ENCODE measurements at places on chromosomes 5 and 9.

DNA sequence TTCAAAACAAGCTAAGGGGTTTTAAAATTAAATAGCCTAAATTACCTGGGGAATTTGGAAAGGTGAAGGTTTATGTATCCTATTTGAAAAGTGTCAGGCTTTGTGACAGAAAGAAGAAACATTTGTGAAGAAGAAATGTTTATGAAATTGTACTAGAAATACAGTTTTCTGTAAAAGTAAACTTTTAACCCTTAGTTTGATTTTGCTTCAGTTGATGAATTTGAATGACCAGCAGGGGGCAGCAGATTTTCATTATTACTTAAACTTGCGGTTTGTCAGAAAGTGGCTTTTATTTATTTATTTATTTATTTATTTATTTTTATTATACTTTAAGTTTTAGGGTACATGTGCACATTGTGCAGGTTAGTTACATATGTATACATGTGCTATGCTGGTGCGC, 58.1 kb downstream of the NNT start:
- peak; percentile 48 for DNase-seq

- DNase-seq: no peak
Observed at GRCh38 chr9:93181672-93182435, 2.1 kb upstream of the WNK2 start.

- no peak for DNase-seq
Observed at GRCh38 chr5:138757061-138757776, 4.0 kb downstream of the CTNNA1 start.

GRCh38 chr5:72036951-72037350, 70.3 kb upstream of the MAP1B start:
- DNase-seq: no peak

DNA sequence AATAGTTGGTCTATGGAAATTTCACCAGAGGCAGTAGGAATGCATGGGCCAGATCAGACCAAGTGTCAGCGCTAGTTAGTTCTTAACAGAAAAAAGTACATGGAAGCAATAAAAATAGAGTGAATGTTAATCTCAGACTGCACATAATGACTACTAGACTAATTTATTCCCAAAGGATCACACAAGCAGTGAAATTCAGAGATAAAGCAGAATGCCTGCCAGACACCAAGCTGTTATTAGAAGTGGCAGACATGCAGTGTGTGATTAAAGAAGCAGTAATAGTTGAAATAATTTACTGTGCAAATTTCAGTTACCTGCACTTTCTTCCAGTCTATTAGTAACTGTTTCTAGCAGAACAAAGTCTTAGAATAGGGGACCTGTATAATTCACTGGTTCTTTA, 1024.2 kb downstream of the CDH9 start:
- DNase-seq: no peak

DNA sequence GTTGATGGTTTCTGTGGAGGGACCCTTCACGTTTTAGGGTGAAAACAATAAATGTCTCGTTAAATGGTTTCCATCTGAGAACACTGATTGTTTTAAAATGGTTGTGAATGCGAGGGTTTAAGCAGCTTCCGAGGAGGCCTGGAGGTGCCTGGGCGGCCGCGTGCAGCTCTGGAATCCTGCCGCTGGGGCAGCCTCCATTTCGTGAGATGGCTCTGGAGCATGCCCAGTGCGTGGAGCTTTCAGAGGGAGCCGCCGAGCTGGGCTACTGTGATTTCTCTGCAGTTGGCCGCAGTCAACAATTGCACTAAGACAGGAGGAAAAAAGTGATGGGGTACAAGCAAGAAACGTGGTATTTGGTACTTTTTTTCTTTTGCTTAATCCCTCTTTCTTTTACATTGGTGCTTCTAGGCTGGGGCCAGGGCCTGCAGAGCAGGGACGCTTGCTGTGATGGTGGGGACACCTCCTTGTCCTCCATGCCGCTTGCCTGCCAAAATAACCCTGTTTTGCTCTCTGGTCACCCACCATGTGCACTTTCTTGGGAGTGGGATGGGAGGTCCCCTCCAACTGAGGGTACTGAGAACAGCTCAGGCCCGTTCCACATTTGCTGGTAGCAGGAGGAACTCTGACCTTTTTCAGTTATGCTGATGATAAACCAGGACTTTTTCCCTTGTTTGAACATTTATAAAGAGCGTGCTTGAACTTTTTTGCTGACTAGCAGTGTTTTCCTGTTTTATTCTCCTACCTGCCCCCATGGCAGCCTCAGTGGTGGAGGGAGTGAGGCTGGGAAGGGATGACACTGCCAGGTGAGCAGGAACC, 47.1 kb downstream of the EHMT1 start:
- peak; percentile 41 for DNase-seq

GRCh38 chr5:131357739-131358561, 94.1 kb downstream of the CDC42SE2 start:
- DNase-seq: no peak

DNA sequence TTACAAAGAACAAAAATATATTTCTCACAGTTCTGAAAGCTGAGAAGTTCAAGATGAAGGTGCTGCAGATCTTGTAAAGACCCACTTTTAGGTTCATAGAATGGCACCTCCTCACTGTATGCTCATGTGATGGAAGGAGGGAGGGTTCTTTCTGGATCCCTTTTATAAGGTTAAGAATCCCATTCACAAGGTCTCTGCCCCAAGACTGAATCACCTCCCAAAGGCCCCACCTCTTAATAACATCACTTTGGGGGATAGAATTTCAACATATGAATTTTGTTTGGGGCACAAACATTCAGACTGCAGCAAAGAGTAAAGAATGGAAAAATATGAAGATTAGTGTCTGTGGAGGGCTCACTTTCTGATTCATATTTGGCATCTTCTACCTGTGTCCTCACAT, 77.1 kb upstream of the PRR16 start:
- DNase-seq: no peak

DNA sequence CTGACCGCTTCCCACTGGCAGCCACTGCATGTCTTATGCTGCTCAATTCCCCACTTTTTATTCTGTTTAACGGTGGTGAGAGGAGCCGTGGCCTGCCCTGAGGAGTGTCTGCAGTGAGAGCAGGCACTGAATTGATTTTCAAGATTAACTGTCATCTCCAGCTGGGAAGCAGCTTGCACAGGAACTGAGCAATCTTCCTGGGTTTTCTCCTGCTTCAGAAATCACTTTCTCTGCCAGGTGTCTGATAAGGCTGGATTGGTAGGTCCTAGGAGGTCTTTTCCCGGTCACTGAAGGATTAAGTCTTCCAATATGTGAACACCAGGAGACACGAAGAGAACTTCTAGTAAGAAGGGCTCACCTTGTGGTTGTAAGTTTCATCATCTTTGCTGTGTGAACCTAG, 181.1 kb upstream of the RAD23B start:
- DNase-seq: no peak

DNA sequence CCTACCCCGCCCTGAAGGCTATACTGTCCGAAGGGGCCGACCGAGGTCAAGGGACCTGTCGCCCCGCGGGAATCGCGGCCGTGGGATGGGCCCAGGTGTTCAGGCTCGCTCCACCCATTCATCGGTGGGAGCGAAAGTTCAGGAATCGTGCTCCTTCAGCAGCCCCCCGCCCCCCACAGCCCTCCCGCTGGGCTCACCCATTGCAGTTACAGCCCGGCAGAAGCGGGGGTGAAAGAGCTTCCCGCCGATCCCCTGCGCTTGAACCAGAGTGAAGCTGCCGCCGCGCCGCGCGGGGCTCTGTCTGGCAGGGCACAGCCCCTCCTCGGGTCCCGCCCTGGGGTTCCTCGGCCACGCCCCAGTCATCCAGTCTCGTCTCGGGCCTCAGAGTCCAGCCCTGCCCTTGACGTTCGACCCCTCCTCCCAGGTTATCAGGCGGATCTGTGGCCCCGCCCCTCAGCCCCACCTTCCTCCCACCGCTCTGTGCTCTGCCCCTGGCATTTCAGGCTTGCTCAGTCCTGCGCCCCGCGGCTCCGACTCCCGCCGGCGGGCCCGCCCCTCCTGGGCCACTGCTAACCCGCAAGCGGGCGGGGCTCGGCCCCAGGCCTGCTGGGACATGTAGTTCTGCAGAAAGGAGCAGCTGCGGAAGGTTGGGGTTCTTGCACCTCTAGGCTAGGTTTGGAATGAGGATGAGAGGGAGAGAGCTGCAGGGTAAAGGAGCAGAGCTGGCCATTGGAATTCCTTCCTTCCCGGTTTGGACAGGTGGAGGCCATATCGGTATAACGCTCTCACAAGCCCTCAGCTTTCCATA, at the start of gene MYORG:
Gene MYORG (minus strand): TSS at position 303 of the 808 bp plus-strand sequence. CDS start 3,955 bp downstream, outside the sequence.
- DNase-seq: peak; percentile 87

- DNase-seq: peak; percentile 9
Observed at GRCh38 chr9:99905833-99906402, 536 bp upstream of the STX17 start.

- no peak for DNase-seq
Observed at GRCh38 chr5:91098541-91098940, 284.6 kb downstream of the ARRDC3 start.

GRCh38 chr5:11510889-11511288, 393.4 kb downstream of the CTNND2 start:
- no peak for DNase-seq

- DNase-seq: no peak
Observed at GRCh38 chr5:80559244-80559643, 10.8 kb downstream of the ANKRD34B start.

DNA sequence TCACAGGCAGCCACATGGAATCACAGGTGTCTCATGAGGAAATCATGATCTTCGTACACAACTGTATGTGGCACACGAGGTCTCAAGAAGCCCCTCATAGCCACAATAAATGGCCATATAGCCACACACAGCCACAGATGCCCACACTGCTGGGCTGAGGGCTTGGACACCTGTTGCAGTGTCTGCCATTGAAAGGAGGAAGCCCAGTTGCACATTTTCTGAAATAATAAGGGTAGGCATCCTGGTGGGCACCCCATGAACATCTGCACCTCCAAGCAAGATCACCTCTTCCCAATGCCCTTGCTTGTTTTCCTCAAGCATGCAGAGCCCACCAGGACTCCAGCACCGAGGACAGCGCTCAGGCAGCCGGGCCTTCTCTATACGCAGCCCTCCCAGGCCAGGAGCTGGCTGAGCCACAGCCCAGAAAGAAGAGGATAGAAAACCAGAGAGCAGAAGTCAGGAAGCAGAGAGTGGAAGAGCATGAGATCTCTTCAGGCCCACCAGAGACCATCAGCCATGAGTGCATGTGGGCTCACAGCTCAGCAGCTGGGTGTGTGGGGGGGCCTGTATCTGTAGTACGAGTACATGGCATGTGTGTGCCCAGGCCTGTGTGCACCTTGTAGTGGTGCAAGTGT, 1.0 kb upstream of the ACSL6 start:
- peak; percentile 77 for DNase-seq

DNA sequence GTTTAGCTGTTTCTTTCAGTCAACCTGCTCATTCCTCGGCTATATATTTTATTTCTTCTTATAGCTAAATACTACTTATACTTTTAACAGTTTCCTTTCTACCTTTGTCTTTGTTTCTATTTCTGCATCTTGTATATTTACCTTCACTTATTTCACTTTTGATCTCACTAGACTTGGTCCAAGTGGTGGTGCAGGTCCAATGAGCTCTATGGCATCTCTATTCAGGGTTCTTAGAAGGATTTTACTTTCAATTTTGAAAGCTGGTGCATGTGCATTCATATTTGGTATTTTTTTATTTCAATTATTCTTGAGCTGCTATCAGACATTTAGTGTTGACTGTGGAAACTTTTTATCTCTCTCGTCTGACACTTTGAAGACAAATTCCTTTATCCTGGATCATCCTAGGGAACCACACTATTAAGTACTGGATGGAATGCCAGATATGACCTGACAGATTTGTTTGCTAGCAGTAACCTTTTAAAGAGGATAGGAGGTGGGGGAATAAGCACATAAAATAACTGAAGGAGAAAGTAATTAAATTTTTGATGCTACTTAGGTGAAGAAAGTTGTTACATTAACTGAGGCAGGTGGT, 123.1 kb upstream of the PJA2 start:
- DNase-seq: no peak

- DNase-seq: no peak
Observed at GRCh38 chr5:160240350-160240749, 11.0 kb downstream of the FABP6 start.

DNA sequence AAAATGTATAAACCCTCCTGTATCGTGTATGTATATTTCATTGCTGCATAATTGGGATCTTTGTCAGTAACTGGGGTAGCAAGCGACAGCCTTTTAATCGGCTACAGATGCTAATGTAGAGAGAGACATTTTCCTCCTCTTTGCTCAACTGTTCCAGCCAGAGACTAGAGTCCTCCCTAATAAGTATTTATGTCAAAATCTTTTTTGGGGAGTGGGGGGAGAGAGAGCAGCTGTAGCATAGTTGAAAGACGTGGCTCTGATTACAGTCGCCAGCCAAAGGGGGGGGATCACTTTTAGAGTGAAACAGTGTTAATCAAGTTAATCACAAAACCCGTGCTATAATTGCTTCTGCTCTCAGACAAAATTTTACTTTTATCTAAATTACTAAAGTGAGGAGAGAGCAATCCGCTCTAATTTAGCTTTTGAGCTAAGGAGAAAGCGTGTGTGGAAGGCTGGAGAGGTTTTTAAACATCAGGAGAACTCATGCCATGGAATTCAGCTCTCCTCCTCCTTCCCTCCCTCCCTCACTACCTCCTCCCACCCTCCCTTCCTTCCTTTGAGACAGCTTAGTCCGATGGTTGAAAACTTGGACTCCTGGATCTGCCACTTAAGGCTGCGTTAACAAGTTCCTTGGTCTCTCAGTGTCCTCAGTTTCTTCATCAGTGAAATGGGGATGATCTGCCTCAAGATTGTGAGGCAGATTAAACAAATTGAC, 87.3 kb upstream of the ZNF618 start:
- DNase-seq: no peak

DNA sequence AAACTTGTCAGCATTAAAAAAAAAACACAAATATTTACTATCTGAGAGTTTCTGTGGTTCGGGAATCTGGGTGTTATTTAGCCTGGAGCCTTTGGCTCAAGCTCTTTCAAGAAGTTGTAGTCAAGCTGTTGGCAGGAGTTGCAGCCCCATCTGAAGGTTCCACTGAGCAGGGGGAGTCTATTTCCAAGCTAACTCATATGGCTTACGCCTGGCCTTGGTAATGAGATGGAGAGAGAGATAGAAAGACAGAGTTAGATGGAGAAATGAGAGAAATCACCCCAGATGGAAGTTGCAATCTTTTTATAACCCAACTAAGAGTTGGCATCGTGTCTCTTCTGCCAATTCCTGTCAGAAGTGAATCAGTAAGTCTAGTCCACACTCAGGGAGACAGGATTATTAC, 1075.2 kb upstream of the SEMA6A start:
- no peak for DNase-seq

DNA sequence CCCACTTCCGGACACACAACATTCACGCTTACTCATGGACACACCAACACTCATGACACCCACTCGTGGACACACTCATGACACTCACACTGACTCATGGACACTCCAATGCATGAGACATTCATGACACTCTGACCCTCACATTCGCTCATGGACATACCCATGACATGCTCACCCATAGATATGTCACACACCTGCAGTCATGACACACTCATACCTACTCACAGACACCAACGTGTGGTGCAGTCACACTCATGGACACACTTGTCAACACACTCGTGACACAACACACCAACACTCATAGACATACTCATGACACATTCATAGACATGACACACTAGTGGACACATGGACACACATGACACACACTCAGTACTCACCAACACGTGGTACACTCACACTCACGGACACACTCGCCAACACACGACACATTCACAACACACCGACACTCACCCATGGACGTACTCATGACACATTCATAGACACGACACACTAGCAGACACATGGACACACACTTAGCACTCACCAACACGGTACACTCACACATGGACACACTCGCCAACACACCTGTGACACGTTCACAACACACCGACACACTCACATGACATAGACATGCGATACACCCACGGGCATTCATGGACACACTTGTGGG, 73.4 kb downstream of the PHF2 start:
- DNase-seq: no peak

- DNase-seq: peak; percentile 67
Observed at GRCh38 chr9:36922548-36922947, 111.5 kb downstream of the PAX5 start.
